Myocyte (in vitro differentiated cells): ENCODE measurements at places on chromosomes 1 and 21. TPM values are rescaled to one million over a fixed set of nuclear protein-coding genes. Genes with fewer than 3 reads are reported as not detected.
A peak's percentile ranks its signal among the peaks of the same experiment; 100 is the strongest.

PRELP gene
- total RNA-seq, result 0.11 and 0.31 TPM in 2 replicates

DNA sequence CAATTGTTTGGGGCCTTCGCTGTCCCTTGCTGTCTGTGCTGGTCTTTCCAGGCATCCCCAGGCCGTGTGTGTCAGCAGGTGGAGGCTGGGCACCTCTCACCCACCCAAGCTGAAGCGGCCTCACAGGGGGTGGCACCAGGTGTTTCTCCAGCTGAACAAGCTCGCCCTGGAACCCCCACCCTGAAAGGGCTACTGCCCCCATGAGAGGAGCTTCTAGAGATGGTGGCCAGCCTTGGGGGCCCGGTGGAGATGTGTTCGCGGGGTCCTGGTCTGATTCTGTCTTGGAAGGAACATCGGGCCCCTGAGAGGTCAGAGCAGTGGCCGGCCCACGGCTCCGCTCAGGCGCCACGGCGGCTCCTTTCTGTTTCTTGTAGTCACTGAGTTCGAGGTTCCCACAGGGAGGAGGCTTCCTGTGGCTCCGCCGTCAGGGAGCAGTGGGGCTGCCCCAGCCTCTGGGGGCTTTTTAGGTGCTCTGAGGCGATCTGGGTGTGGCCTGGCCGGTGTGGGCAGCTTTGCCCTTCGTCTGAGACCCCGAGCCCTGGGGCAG, 46.9 kb downstream of the SKI start:
- DNase-seq, result no peak

DNA sequence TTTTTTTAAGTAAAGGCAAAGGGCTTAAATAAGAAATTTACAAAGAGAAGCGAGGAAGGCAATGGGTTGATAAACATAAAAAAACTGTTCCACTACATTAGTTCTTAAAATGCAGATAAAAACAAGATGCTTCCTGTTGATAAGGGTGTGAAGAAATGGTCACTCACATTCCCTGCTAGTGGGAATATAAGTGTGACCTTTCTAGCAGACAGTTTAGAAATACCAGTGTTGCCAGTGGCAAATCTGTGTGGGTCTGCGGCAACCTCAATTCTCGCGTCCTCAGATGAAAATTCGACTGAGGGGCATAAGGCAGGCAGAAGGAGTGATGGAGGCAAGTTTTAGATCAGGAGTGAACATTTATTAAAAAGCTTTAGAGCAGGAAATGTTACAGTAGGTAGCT, 151.1 kb downstream of the NTNG1 start:
- no peak for DNase-seq

DNA sequence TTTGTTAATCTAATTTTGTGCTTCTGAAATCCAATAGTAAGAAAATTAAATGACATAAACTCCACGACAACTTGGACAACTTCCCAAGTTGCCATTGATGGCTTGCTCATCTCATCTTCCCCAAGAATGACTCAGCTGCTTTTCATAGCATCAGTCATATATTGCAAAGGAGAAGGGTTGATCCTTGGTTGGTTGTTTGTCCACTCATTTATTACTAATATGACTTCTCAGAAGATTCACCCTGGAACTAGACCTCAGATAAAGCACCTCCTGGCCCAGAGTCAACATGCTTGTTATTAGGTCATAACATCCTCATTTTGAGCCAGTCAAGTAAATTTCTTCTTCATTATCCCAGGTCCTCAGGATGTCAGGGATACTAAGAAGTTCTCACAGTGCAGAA, 2.3 kb upstream of the LCE3D start:
- peak; percentile 49 for DNase-seq

DNA sequence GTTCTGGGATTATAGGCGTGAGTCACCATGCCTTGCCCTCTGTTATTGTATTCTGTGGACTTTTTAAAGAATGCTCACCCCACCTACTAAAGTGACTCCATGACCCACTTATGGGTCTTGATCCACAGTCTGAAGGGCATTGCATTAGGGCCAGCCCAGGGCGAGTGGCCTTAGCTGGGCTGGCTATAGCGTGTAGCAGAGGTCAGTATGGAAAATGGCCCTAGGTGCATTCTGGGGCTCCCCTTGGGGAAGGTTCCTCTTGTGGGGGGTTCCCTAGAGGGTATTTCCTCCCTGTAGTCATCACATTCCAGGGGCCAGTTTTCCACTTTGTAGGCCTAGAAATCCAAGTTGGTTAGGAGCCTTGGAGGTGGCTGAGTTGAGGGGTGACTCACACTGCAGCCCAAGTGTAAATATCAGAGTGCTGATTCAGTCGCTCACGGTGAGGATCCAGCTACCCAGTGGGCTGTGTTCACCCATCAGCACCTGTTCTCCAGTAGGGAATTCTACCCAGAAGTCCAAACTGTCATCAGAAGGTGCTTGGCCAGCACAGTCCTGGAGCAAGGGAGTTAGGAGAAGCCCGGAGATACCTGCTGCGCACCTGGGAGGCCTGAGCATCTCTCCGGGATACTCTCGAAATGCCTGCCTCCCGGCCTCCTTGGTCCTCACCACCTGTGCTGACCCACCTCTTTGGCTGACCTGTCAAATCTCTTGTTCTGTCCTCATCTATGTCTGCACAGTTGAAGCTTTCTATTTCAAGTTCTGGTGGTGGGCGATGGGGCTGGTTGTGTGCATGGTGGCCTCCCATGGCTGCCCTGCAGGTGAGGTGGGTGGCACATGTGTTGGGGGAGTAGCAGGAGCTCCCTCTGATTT, 52.2 kb downstream of the NENF start:
- DNase-seq, result peak; percentile 86

CGN gene
- total RNA-seq, result 0.21 TPM in 1 of 2 replicates, not detected in the other

KRTAP20-1 gene
- not detected in 2 replicates for total RNA-seq

DNA sequence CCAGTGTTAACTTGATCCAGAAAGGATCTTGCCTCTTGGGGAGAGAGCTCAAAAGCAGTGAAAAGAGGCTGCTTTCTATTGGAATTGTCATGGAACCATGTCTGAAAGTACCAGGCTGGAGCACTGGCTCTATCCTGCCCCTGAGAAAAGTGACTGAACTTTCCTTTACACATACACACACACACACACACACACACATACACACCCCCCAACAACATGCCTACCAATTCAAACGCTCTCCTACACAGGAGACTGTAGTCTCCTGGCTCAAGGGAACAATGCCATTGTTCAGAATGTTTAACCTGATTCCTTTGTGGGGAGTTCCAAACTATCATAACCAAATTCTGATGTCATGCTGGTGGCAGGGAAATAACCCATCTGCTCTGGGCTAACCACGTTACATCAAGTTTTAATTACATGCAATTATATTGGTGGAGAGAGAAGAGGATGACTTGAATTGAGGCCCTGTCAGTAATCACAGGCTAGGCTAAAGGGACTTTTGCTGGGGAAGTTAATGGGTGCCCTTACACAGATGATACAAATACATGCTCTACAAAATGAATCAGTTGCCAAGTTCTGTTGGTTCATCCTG, 52.3 kb upstream of the DUSP10 start:
- peak; percentile 75 for DNase-seq

PADI4 gene
- not detected in 2 replicates for total RNA-seq

DNA sequence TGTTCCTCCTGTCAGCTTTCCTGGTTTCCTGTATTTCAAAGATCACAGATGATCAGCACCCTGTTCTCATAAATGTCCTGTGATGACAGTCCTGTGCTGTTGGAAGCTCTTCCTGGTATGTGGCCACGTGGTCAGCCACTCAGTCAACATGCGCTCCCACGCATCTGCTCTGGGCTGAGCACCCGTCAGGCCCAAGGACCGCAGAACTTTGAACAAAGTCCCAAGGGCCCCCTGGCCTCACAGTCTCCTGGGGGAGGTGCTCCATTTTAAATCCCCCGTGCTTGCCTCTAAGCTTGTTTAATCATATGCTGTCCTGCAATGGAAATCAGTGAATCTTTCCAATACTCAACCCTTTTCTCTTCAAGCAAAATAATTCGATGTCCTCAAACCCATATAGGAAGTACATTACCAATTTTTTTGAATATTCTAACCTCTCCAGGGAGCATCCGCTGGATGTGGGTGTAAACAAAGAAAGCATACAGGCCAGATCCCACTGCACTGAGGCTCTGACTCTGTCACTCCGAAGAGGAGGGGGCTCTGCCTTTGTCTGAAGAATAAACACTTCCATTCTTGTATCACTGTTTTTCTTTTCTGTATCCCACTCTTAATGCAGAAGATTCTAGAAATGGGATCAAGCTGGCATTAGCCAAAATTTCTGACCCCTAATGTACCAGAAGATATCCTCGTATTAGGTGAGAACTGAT, 250.3 kb downstream of the SDCCAG8 start:
- no peak for DNase-seq

HES4 gene
- 45.8 and 63.9 TPM in 2 replicates for total RNA-seq

DNA sequence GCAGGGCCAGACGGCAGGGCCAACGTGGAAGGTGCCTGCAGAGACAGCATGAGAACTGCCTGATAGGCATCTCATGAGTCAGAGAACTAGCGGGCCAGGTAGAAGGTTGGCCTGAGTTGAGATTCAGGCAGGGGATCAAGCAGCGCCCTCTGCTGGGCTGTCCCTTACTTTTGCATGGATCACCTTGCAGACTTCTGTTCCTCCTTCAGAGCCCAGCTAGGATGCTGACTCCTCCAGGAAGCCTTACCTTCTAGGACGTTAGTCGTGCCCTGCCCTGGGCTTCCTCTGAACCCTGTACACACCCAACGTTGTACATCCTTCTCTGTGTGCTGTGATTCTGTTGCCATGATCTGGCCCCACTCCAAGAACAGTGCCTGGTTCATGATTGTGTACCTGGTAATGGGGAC, 231.3 kb upstream of the VAMP3 start:
- DNase-seq, result no peak

DNA sequence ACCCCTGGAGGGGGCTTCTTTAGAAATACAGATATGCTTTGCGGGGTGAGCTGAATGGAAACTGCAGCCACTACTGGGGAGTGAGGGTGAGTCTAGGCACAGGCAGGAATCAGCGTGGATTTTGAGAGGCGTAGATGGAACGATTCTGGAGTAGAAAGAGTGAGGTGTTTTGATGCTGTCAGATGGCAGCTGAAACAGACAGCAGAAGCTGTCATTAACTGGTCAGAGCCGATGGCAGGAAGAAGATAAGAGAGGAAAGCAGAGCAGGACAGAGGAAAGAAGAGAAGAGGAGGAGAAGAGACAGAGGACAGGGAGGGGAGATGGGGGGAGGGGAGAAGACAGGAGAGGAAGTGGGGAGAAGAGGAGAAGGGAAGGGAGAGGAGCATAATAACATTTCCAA, 138.5 kb downstream of the LRIG2 start:
- DNase-seq, result no peak

- no peak for DNase-seq
Observed at GRCh38 chr1:39034114-39034654, 8.0 kb downstream of the NDUFS5 start.

DNA sequence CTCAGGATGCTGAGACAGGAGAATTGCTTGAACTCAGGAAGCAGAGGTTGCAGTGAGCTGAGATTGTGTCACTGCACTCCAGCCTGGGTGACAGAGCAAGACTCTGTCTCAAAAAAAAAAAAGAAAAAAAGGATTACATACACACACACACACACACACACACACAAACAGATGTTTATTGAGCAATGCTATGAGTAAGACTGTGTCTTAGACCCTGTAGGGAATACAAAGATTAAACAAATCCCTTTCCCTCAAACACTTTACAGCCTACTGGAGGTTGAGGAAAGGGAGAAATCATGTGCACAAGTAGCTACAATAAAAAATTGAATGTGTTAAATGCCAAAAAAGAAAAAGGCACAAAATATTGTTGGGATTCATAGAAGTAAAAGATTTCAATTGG, 58.1 kb downstream of the RPAP2 start:
- DNase-seq, result peak; percentile 41

BSND gene
- not detected in 2 replicates for total RNA-seq

- DNase-seq, result peak; percentile 95
Observed at GRCh38 chr1:22031214-22031962, 21.1 kb upstream of the CDC42 start.

GRCh38 chr1:223106856-223107255, 36.2 kb downstream of the TLR5 start:
- DNase-seq, result no peak

DNA sequence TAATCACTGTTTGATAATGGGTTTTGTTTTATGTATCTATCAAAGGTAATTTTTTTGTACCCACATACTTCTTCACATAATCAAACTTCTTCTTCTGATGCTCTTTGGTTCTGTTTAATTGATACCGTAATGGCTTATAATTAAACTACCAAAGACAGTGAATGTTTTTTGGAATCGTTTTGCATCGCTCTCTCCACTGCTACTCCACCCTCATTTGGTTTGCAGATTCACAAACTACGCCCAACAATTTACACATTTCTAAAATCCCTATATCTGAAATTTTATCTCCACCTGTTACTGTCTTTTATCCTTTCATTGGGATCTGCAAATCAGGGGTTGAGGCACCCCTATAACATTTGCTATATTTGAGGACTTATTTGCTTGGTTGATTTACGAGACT, 319.6 kb downstream of the RWDD3 start:
- no peak for DNase-seq

DNA sequence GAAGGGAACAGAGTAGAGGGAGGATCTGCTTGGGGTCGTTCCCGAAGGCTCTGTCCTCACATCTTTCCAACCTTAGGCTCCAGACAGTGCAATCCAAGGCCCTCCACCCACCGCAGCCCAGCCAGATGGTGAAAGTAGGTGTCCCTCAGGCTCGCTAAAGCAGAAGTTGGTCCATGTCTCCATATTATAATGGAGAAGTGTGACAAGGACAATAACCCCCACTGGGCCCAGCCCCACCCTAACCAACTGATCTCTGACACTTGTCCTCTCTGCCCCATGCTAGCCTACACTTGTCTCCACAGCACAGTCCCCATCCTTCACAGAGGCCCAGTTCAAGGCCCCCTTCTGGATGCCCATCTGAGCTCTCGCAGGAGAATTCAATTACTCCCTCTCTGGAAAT, 48.7 kb downstream of the DMAP1 start:
- DNase-seq, result no peak

DNA sequence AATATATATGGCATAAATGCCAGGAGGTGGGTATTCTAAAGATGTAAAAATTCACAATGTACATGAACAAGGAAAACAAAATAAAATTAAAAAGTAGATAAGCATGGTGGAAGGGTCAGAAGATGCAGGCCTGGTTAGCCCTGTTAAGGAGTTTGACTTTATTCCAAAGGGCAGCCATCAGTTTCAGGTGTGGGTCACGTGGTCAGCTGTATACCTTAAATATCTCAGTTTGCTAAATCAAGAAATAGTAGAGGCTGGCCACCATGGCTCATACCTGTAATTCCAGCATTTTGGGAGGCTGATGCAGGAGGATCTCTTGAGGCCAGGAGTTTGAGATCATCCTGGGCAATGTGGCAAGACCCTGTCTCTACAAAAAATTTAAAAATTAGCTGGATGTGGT, 8.5 kb upstream of the PINK1 start:
- DNase-seq, result no peak

KCNE1 gene
- total RNA-seq, result 0.45 TPM in 1 of 2 replicates, not detected in the other

OPRD1 gene
- total RNA-seq, result not detected in 2 replicates

- DNase-seq, result no peak
Observed at GRCh38 chr21:15219039-15219438, 154.2 kb upstream of the NRIP1 start.

DNA sequence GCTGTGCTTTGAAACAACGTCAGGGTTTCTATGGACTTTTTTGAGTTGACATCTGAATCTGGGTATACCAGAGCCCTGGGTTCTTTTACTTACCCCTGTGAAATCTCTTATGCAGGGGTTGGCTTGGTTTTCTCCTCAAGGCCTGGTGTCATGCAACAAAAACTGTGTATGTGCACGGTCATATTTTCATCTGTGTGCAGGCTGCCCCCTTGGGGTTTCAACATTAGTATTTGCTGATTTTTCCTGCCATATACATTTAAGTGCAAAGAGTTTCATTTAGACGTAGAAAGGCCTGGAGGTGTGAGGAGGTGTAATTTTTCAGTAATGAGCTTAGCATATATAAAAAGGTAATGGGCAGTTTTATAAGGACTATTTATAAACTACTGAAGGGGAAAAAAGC, 22.0 kb upstream of the ZBTB18 start:
- no peak for DNase-seq
